ENCODE measurements at places on chromosomes 12 and 14.

DNA sequence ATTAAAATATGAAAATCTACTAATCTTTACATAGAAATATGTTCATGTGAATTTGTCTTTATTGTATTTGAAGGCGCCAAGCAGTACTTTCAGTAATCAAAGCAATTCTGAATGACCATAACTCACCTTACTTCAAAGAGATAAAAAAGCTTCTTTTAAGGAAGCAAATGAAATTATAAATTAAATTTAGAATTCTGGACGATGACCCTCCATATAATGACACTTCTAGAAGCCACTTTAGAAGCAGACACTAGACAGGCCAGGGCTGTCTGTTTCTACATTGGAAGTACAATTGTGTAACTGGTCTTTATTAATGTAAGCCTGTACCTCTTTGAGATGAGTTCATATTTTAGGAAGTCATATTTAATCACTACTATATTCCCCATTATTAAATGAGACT lies 222.9 kb downstream of the CNTN1 start:
- DNase-seq = no peak

- peak; percentile 27 for DNase-seq
These were observed 3.0 kb downstream of the SDSL start for GRCh38 chr12:113424915-113425823.

- no peak for DNase-seq
These were observed 2.1 kb upstream of the FOXG1 start for GRCh38 chr14:28764257-28765160.

DNA sequence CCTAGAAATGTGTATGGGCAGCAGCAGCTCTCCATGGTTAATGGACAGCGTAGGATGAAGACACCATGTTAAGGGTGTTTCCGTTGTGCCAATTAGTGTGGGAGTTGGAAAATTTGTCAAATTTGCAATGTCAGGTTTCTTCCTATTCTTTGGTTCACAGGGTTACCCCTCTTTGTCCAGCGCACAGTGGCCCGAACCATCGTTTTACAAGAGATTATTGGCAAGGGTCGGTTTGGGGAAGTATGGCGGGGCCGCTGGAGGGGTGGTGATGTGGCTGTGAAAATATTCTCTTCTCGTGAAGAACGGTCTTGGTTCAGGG lies 26.0 kb upstream of the TAMALIN start:
- DNase-seq = no peak

DNA sequence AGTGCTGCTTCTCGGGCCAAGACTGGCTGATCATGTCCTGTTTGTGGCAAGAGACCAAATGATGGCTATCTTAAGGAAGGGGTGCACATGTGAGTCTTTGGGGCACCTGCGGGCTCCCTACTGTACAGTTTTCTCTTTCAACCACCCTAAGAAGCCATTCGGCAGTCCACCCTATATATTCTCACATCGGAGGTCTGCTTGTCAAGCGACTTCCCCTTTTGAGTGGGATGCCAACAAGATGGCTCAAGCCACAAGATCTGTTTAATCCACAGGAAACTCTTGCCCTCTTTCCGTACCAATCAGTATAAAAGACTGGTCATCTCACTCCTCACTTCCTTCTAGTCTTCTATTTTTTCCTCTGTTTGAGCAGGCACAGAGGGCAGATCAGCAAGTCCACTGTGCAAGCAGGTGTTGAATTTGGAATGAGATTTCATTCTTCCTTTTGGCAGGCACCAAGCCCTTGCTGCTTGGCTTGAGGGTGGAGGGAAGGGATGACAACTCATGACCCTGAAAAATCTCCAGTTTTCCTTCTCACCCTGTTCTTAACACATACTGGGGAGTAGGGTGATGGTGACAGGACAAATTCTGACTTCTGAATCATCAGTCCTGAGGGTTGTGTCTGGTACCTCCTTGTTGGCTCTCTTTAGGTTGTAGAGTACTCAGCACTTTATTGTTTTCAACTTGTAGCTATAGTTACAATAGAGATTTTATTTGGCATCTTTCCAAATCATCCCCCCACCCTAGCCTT lies 17.6 kb downstream of the LACRT start:
- DNase-seq = no peak

DNA sequence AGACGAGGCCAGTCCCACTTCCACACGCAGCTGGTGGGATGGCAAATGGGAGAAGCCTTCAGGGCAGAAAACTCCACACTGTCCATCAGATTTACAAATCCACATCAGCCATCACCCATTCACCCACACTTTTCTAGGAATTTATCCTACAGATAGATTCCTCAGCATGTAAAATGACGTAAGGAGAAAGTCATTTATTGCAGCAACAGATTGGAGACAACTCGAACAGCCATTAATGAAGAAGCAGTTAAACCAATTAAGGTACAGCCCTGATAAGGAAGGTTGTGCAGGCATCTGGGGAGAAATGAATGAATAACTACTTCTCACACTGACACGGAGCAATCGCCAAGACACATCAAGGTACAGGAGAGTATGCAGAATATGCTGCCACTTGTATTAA lies 26.2 kb downstream of the PRKAB1 start:
- no peak for DNase-seq

GRCh38 chr12:127150479-127150878 lies 1116.5 kb upstream of the TMEM132C start:
- DNase-seq = no peak

DNA sequence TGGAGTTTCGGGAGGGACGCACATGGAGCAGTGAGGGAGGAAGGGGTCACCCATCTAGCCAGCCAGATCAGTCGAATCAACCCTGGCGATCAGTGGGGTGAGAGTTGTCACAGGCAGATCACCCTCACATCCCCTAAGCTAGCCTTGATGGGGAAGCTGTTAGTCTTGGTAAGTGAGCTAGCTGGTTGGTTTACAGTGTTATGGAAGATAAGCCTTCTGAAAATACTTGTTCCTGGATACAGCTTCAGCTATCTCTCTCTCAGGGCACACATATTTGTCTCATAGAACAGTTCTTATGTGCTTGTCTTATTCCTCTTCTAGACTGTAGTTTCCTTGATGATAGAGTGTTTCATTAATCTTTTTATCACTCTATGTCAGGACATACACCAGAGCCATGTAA lies 26.2 kb upstream of the MANSC4 start:
- no peak for DNase-seq

GRCh38 chr14:76977793-76978720 lies 50.5 kb downstream of the IRF2BPL start:
- peak; percentile 85 for DNase-seq

DNA sequence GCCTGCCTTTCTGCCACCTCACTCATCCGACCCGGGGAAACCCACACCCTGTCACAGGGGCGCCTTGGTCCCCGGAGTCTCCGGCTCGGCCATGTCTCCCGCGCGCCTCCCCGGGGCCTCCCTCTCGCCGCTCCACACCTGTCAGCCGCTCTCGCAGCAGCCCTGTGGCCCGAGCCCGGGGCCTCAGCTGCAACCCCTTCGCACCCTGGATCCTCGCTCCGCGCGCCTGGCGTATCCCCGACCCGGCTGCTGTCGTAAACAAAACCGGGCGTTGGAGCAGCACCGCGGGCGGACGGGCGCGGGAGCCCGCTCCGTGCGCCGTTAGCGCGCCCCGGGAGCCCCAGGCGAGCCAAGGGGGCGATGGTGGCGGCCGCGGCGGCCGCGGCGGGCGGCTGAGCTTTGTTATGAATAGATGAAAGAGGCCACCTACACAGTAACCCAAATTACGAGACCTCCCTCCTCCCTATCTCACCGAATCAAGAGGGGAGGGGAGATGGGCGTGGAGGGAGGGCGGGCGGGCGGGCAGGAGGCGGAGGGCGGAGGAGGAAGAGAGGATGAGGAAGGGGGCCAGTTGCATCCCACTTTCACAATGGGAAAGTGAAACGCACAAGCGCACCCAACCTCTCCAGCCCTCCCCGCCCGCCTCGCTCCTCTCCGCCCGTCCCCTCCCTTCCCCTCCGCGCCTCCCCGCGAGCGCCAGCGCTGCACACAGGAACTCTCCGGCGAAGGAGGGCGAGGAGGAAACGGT lies at the start of gene PLXNC1:
TSS of gene PLXNC1 (plus strand) at position 587 of the 748 bp plus-strand sequence. CDS start 395 bp downstream, outside the sequence.
- peak; percentile 76 for DNase-seq

GRCh38 chr12:119964929-119965328 lies 24.1 kb upstream of the BICDL1 start:
- DNase-seq = no peak

DNA sequence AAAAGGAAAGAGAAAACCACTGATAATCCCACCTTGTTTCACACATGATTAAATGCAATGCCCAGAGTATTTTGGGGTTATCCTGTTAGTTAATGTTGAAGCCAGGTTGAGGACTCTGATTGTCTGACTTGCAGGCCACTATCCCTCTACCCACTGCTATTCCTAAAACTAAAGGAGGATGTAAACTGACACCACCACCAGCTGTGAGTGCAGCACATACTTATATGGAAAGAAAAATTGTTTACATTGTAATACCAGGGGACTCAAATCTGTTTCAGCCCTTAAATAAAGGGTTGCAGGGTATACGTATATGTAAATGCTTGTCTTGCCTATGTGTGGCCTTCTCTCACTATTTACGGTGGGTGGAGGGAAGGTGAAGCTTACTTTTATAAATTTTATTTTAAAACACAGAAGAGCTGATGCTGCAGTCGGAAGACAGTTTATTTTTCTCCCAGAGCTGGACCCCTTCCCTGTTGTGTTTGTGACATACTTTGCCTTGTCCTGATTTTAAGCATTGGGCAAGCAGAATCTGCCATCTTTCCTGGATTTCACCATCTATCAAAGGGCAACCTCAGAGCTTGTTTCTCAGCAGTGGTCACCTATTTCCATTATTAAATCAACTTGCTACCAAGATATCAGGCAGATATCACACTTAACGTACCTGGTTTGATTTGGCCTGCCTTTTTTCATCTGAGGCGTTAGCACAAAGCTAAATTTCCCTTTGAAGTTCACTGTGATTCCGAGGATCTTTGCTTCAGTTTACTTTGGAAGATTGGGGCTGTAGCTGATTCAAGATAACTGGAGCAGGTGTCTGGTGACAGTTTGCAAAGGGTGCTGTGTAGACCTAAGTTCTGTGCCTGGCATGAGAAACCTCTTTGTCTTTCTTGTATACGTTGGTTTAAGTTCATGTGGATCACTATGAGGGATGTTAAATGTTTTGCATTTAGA lies 25.2 kb downstream of the DAAM1 start:
- no peak for DNase-seq

GRCh38 chr12:65810036-65810435 lies 14.2 kb upstream of the HMGA2 start:
- no peak for DNase-seq

- DNase-seq = no peak
These were observed 15.7 kb downstream of the RERG start for GRCh38 chr12:15205341-15206010.

DNA sequence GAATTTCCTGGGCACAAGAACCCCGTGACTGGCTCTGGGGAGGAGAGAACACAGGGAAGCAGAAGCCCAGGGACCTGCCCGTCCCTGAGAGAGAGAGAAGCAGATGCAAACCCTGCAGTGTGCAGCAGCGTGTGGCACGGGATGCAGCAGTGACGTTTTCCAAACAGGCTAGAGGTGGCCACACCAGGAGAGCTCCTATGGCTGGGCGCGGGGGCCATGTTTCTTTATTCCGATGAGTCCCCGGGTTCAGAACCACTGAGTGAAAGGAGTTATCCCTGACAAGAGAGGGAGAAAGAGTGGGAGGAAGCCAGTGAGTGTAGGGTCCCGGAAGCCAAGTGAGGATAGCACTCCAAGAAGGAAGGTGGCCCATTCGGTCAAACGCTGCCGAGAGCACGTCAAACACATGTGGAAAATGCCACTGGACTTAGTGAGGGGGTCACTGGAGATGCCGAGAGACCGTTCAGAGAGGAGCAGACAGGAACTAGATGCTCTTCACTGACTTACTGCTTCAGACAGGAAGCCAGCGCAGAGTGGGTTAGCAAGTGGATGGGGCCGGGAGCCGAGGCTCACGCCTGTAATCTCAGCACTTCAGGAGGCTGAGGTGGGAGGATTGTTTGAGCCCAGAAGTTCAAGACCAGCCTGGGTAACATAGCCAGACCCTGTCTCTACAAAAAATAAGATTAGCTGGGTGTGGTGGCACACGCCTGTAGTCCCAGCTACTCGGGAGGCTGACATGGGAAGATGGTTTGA lies 123.0 kb downstream of the BCL11B start:
- no peak for DNase-seq

DNA sequence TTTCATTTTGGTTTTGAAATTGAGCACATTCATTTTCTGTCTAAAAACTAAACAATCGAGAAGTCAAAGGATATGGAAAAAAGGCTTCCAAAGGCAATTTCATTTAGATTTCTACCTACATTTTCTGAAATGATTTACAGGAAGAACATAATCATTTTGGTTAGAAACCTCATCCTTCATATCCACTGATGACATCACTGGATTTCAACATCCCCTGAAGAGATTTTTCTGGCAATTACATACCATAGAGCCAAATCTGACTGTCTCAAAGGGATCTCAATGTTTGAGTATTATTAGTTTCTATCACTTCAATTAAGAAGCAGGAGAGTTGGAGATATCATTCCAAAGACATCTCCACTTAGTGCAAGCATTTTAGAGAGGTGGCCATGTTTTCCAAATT lies 137.8 kb downstream of the TTC7B start:
- DNase-seq = no peak

DNA sequence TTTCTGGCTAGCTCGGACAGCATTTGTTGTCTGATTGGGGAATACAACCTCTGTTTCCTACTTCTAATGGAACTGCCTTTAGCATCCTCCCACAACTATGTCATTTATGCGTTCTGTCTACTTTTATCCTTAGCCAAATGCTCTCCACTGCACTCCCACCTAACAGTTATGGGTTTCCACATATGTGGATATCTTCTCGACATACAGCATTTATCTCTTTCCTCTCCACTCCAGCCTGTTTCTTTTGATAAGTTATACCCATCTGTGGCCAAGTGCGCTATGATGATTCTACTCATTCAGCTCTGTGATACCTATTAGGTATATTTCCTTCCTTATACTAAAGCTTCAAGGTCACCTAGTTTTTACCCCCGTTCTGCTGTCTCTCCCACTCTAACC lies 122.2 kb upstream of the NAP1L1 start:
- no peak for DNase-seq

GRCh38 chr14:34964977-34965764 lies 17.6 kb upstream of the SRP54 start:
- no peak for DNase-seq

Data from CD4-positive, alpha-beta T cell treated with Interleukin-4 for 4 hours (primary cell).